ENCODE measurements at places on chromosomes 2 and 18. TPM values are rescaled to one million over a fixed set of nuclear protein-coding genes. Genes with fewer than 3 reads are reported as not detected.
A peak's percentile ranks its signal among the peaks of the same experiment; 100 is the strongest.

Gene PCARE
- total RNA-seq, result not detected

Gene ABCG5
- total RNA-seq, result 0.07 TPM

Gene TACR1
- 0.28 TPM for total RNA-seq

GRCh38 chr2:15704086-15704787 lies 112.6 kb downstream of the DDX1 start:
- no peaks in the 10 kb centered on the region for H3K4me1 ChIP-seq
- H3K36me3 ChIP-seq, result no peaks in the 10 kb centered on the region
- no peaks in the 10 kb centered on the region for H3K27me3 ChIP-seq
- no peak overlapping the region for H3K4me3 ChIP-seq
- peak overlapping the region; percentile 8 for H3K27ac ChIP-seq
- DNase-seq, result no peak

DNA sequence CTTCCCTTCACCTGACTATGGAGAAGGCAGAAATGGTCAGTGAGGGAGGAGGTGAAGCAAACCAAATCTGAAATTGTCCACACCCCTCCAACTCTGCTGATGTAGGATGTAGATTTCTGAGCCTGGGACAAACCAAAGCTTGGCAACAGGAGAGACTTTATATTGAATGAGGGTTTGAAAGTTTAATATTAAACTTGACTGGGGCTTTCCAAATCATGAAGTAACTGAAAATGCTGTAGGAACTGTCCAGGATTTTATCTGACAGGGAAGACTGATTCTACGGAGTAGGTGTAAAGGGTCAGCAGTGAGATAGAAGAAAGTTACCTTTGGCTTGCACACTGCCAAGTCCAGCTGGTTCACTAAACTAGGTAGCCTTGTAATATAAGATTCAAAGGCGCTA lies 194.5 kb downstream of the TDRD15 start:
- no peak for DNase-seq
- no peak overlapping the region for H3K27ac ChIP-seq
- H3K36me3 ChIP-seq, result no peaks in the 10 kb centered on the region
- no peaks in the 10 kb centered on the region for H3K27me3 ChIP-seq
- H3K4me1 ChIP-seq, result peaks cover 5% of the 10 kb centered on the region
- H3K4me3 ChIP-seq, result no peak overlapping the region
